ENCODE measurements at places on chromosomes 3 and 15.

- DNase-seq, result no peak
These were observed 71.5 kb downstream of the SSR3 start for GRCh38 chr3:156483426-156483825.

DNA sequence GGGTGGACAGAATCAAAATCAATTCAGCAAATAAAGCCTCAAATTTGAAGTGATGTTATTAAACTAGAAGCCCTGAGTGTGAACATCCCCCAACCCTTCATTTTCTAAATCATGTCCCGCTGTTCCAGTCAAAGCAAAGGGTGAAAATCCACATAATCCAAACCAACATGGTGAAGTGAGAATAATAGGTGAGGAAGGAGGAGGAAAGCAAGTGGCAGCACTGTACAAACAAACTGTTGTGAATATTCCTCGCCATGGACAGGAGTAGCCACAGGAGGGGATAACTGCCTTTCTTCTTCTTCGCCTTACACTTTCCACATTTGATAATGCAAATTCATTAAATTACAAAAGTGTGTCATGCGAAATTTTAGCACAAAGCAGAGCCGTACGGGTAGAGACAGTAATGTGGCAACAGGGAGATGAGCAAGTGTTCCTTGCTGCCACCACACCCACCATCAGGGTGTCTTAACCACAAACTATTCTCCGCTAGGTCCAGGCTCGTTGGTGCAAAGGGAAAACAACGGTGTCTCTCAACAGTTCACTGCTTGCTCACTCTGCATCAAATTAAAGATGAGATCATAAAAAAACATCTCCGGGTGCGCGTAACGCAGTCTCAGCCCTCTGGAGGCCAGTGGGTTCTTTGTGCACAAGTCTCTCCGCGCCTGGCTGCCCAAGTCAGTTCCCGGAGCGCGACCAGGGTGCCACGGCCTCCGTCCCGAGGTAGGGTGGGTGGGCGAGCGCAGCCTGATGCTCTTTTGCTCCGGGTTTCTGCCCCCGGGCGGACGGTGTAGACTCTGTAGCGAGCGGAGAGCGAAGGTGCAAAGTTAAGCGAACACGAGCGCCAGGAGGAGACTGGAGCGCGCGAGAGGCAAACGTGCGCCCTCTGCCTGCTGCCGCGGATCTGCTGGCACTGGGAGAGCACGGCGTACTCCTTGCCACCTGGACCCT is 6.7 kb downstream of the EPHA3 start:
- DNase-seq, result no peak

DNA sequence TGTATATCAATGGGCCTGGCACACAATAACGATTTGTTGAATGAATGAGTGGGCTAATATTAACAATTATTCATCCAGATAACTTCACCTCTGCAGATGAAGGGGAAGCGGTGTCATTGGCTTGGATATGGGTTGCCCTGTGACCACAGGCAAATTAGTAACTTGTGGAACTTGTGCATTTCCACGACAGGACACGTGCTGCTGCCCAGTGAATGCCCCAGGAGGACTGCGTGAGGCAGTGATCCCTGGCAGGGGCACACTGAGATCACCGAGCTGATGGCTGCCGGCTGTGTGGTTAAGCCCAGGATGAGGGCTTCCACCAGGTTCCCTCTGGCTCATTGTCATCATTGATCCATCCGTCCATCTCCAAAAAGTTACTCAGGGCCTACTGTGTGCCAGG is 84.1 kb upstream of the HACD2 start:
- no peak for DNase-seq

- DNase-seq, result no peak
These were observed 32.1 kb downstream of the ILDR1 start for GRCh38 chr3:121989943-121990342.

DNA sequence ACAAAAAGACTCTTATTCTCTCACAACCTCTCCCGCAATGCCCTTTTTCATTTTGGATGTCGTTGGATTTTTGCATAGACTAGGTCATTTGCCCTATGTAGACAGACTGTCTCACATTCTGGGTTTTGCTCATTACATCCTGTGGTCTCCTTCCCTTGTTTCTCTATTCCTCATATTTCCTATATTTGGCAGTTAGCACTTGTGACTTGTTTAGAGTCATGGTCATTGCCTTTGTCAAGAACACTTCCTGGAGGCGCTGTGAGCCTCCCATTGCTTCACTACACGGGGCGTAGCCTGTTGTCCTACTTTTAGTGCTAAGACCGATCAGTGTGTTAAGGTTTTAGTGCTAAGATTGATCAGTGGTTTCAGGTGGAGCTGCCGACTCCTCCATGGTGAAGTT is 16.1 kb upstream of the TATDN2 start:
- no peak for DNase-seq

- DNase-seq, result no peak
These were observed 2.5 kb downstream of the FEM1B start for GRCh38 chr15:68279779-68280753.

GRCh38 chr3:196938576-196938975 is 3.8 kb downstream of the NCBP2 start:
- no peak for DNase-seq

DNA sequence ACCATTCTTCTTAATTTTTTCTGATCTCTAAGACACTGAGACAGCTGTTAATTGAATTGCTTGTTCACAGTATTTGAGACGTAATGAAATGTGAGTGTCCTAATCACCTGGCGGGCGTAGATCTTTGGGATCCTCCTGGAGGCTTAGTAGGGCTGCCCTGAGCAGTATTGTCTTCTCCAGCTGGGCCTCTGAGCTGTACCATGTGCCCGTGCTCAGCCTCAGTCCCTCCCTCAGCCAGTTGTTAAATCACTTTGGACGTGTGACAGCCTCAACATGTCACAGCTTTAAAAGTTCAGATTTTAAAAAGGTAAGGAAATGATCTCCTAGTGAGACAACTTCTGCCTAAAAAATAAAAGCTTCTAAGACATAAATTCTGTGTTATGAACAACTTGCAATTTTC is 35.5 kb downstream of the IGF1R start:
- DNase-seq, result no peak

DNA sequence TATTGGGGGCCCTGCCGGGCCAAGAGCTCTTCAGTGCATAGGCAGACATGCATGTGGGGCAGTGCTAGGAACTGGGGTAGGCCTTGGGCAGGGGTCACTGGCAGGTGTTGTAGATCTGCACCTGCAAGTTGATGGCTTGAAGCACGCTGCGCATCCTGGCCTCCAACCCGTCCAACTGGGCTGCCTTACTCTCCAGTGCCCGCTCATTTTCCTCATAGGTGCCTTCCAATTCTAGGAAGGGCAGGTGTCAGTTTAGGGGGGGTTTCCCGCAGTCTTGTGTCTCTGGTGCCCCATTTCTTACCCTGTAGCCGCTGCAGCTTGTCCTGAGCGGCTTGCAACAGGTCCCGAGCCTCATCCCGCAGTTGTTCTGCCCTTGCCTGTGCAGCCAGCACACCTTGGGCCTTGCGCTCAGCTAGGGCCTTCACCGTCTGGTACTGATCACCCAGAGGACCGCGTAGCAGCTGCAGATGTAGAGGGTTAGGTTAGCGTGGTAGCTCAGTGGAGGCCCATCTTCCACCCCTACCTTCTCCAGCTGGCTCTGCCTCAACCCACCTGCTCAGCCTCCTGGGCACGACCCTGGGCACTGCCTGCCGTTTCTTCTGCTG is 611 bp upstream of the USP19 start:
- DNase-seq, result no peak

DNA sequence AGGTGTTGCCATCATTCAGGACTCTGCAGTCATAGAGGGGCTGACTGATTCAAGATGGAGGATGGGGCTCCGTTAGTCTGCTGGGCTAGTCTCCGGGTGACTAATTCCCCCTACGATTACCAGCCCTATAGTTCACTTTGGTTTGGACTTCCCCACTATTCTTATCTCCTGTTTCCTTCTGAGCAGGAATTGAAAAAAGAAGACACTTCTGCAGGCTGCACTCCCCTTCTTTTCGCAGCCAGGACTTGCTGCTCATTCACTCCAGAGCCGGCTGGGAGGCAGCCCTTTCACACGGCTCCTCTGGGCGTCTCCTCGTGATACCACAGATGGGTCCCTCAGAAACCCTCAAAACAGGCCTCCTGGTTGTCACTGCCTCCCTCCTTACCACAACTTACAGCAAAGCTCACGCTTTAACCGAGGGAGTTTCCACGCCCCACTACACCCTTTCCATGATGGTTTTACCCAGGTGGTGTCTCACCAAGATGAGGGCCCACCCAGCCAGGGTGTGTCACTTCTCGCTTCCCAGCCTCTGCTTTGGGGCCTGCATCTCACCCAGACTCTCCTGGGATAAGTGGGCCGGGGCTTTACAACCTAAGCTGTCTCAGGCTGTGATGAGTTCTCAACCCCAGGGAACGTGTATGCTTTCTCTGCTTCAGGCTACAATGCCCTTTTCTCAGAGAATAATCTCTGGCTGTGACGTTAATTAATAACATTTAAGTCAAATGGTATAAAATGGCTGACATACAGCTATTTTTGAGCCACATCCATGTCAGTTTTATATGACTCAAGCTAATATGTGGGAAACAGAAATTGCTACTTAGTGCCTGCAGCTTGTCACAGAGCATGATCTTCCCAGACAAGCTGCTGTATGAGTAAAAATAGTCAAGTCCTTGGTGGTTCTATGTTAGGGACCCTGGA is 11.9 kb downstream of the CX3CR1 start:
- no peak for DNase-seq

GRCh38 chr3:192719964-192720363 is 7.4 kb downstream of the FGF12 start:
- DNase-seq, result no peak

DNA sequence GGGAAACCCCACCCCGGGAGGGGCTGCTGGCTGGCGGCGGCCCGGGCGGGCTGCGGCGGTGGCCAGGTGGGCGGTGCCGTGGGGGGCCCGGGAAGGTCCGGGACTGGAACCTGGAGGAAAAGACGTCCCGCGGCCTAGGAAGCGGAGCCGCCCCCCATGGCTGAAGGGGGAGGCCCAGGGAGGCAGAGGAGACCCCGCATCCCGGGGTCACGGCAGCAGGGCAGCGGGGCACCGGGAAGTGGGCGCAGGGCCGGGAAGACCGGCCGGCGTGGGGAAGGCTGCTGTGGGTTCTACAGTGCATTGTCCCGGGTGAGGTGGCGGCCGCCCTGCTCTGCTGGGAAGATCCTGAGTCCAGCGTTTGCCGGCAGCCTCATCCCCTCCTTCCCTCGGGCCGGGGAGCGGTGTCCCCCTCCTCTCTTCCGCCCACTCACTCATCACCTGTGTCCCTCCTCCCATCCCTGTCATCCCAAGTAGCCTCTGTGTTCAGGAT is 525 bp upstream of the FSTL1 start:
- DNase-seq, result no peak

GRCh38 chr3:48595526-48596121 is 495 bp upstream of the COL7A1 start:
- no peak for DNase-seq
